ENCODE measurements at places on chromosomes 5 and 9.
A peak's percentile ranks its signal among the peaks of the same experiment; 100 is the strongest.

- H3K36me3 ChIP-seq, result peaks cover 3% of the 10 kb centered on the region
- H3K4me3 ChIP-seq, result no peak overlapping the region
- H3K4me1 ChIP-seq, result no peaks in the 10 kb centered on the region
- no peak overlapping the region for H3K27ac ChIP-seq
- DNase-seq, result no peak
These were observed 257.4 kb upstream of the RFX3 start for GRCh38 chr9:3783156-3783555.

DNA sequence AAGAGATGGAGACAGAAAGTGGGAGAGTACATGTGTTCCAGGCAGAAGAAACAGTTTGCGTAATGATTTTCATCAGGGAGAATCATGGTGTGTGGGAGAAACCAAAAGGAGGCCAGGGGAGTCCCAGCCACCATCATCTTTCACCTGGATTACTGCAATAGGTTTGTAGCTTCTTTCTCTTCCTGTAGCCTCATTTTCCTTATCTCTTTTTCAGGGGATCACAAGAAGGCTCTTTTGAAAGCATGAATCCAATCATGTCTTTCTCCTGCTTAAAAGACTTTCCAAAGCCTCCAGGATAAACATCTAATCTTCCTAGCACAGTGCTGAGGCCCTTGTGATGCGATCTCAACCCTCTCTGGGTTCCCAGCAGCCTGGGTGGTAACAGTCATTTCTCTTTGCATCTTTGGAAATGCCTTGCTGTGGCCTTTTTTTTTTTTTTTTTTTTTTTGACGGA lies 10.3 kb upstream of the GPBP1 start:
- no peaks in the 10 kb centered on the region for H3K27me3 ChIP-seq
- H3K4me3 ChIP-seq, result no peak overlapping the region
- H3K27ac ChIP-seq, result no peak overlapping the region
- H3K4me1 ChIP-seq, result peaks cover 10% of the 10 kb centered on the region
- no peaks in the 10 kb centered on the region for H3K36me3 ChIP-seq

- H3K4me1 ChIP-seq, result peaks cover 16% of the 10 kb centered on the region
- H3K36me3 ChIP-seq, result no peaks in the 10 kb centered on the region
- H3K4me3 ChIP-seq, result no peak overlapping the region
- H3K27me3 ChIP-seq, result no peaks in the 10 kb centered on the region
These were observed 93.6 kb upstream of the TLE4 start for GRCh38 chr9:79477955-79478771.

GRCh38 chr5:9338796-9339195 lies 207.1 kb downstream of the SEMA5A start:
- no peak overlapping the region for H3K4me3 ChIP-seq
- no peak for DNase-seq
- no peaks in the 10 kb centered on the region for H3K27me3 ChIP-seq

DNA sequence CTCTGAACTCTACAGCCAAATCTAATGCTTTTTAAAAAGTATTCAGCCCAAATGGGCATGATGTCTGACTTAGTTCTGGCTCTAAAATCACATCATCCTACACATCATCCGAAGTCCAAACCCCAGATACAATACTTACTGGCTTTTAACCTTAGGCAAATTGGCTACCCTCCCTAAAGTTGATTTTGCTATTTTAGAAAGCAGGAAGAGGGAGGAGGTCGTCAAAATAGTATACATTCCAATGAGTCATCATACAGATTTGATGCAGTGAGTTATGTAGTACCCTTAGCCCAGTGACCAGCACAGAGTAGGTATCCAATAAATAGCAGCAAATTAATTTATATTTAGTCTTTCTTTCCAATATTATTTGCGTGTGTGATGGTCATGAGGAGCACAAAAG lies 582.0 kb upstream of the TUSC1 start:
- no peaks in the 10 kb centered on the region for H3K4me1 ChIP-seq
- DNase-seq, result no peak
- no peak overlapping the region for H3K27ac ChIP-seq
- H3K27me3 ChIP-seq, result no peaks in the 10 kb centered on the region
- H3K36me3 ChIP-seq, result no peaks in the 10 kb centered on the region
- no peak overlapping the region for H3K4me3 ChIP-seq

DNA sequence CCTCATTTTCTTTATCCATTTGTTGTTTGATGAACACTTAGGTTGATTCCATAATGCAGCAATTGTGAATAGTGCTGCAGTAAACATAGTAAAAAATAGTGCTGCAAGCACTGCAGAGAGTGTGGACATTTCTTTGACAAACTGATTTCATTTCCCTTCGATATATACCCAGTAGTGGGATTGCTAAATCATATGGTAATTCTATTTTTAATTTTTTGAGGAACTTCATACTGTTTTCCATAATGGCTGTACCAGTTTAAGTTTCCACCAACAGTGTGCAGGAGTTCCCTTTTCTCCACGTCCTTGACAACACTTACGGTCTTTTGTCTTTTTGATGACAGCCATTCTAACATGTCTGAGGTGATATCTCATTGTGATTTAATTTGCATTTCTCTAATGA lies 138.2 kb upstream of the PLPPR1 start:
- H3K4me3 ChIP-seq, result no peak overlapping the region
- no peaks in the 10 kb centered on the region for H3K36me3 ChIP-seq
- no peaks in the 10 kb centered on the region for H3K4me1 ChIP-seq
- DNase-seq, result no peak

DNA sequence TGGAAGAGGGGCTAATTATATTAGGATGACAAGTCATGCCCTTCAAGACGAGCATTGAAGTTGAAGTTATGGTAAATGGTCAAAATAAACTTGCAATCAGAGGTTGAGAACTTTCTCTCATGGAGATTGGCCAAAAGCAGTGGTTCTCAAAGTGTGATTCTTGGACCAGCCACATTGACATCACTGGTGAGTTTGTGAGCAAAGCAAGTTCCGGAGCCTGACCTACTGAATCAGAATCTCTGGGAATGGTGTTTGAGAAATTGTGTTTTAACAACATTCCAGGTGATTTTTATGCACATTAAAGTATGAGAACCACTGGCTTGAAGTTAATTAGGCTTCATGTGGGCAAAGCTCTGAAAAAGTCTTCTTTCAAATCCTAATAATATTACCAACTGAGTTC lies 403.5 kb downstream of the ZSWIM6 start:
- H3K4me3 ChIP-seq, result no peak overlapping the region
- no peak for DNase-seq
- H3K4me1 ChIP-seq, result no peaks in the 10 kb centered on the region
- H3K27me3 ChIP-seq, result peaks cover 2% of the 10 kb centered on the region

- H3K36me3 ChIP-seq, result no peaks in the 10 kb centered on the region
- no peak overlapping the region for H3K4me3 ChIP-seq
- no peak overlapping the region for H3K27ac ChIP-seq
These were observed 231.4 kb downstream of the MARCHF11 start for GRCh38 chr5:15948190-15948589.

DNA sequence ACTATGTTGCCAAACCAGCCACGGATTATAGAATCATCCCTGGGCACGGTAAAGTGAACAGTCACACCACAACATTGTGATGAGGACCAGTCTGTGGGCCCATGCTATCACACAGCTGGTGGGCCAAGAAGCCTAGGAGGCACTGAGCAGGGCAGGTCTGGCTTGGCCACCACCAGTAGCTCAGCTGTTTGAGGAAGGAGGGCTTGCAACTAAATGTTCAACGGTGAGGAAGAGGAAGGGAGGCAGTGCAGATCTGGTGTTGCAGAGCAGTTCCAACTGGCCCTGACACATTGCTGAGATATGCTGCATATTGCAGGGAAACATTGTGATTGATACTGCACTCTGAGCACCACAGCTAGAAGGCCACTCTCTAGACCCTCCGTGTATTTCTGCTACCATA lies 77.9 kb upstream of the ATG10 start:
- no peaks in the 10 kb centered on the region for H3K36me3 ChIP-seq
- H3K27me3 ChIP-seq, result no peaks in the 10 kb centered on the region
- H3K27ac ChIP-seq, result no peak overlapping the region
- DNase-seq, result no peak
- H3K4me1 ChIP-seq, result no peaks in the 10 kb centered on the region

GRCh38 chr5:97476852-97477534 lies 293.9 kb upstream of the RIOK2 start:
- H3K36me3 ChIP-seq, result no peaks in the 10 kb centered on the region
- no peaks in the 10 kb centered on the region for H3K27me3 ChIP-seq
- H3K4me1 ChIP-seq, result no peaks in the 10 kb centered on the region

- peaks cover 69% of the 10 kb centered on the region for H3K36me3 ChIP-seq
- H3K27ac ChIP-seq, result no peak overlapping the region
- no peak for DNase-seq
- peaks cover 24% of the 10 kb centered on the region for H3K4me1 ChIP-seq
These were observed 23.5 kb downstream of the MTREX start for GRCh38 chr5:55331321-55331720.

DNA sequence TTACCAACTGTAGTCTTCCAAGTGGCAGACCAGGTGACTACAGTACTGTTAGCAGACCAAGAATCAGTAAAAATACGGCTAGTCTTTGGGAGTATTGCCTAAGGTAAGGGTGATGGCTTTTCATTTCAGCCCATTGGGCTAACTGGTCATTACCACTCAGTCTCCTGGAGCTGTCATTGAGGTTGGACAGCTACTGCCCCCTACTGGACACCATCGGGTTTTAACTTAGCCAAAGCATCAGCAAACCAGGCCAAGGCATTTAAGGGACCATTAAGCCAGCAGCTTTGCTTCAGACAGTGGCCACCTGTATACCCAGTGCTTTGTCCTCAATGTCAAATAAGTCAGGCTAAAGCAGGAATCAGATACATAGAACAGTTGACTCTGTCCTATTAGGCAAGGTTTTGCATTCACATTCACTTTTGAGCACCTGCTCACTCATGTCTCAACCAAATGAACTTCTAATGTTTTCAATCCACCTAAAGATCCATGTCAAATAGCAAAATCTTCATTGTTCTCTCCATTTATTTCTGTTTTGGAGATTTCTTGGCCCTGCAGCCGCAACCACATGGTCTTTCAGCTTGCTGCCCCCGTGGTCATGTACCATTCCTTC lies 117.2 kb downstream of the INVS start:
- peaks cover 10% of the 10 kb centered on the region for H3K4me1 ChIP-seq
- peak; percentile 49 for DNase-seq
- H3K27me3 ChIP-seq, result no peaks in the 10 kb centered on the region
- H3K27ac ChIP-seq, result no peak overlapping the region

DNA sequence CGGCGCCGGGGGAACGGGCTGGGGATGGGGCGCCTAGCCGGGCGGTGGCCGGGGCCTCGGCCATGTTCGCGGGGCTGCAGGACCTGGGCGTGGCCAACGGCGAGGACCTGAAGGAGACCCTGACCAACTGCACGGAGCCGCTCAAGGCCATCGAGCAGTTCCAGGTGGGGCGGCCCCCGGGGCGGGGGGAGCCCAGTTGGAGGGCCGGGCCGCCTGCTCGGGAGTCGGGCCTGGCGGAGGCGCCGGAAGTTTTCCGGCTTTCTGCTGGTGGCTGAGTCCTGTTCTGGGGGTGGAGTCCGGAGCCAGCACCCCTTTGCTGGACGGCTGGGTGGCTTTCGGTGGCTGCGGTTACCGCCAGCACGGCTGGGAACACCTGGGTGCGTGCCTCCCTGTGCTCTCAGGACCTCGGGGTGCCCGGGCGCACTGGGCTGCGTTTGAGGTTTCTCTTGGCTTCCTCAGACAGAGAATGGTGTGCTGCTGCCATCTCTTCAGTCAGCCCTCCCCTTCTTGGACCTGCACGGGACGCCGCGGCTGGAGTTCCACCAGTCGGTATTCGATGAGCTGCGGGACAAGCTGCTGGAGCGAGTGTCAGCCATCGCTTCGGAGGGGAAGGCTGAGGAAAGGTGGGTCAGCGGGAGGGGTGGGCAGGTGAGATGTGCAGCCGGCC lies 454 bp downstream of the NELFB start:
- no peak for DNase-seq
- H3K4me1 ChIP-seq, result peaks cover 13% of the 10 kb centered on the region
- H3K4me3 ChIP-seq, result peak overlapping the region; percentile 85
- no peaks in the 10 kb centered on the region for H3K27me3 ChIP-seq
- peaks cover 24% of the 10 kb centered on the region for H3K36me3 ChIP-seq
- H3K27ac ChIP-seq, result peak overlapping the region; percentile 70

DNA sequence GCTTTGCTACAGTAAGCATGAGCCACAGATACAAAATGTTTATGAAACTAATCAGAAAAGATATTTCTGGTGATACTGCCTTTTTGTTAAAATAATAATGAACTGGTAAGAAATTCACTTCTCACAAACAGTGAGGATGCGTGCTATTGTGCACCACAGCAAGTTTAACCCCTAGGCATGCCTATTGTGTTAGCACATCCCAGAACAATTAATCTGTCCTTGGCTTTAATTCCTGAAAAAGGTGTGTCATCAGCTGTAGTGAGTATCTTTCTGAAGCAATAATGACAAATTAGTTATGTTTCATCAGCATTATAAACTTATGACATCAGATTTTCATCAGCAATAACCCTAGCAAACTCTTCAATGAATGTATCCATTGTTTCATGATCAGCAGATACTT lies 1307.2 kb downstream of the EFNA5 start:
- no peak overlapping the region for H3K27ac ChIP-seq
- H3K4me1 ChIP-seq, result no peaks in the 10 kb centered on the region
- no peaks in the 10 kb centered on the region for H3K36me3 ChIP-seq
- DNase-seq, result no peak

DNA sequence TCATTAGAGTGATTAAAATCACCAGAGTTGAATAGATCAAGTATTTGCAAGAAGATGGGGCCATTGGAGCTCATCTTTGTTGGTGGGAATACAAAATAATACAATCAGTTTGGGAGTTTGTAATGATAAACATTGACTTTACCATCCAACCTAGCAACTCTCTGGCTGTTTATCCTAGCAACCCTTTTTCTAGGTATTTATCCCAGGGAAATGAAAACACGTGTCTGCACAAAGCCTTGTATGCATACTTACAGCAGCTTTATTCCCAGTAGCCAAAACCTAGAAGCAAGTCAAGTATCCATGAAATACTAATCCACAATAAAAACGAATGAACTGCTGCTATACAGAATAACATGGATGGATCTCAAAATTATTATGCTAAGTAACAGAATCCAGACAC lies 152.7 kb upstream of the DAB2 start:
- H3K4me3 ChIP-seq, result no peak overlapping the region
- H3K27me3 ChIP-seq, result peaks cover 18% of the 10 kb centered on the region
- H3K27ac ChIP-seq, result no peak overlapping the region

- no peak for DNase-seq
- no peaks in the 10 kb centered on the region for H3K36me3 ChIP-seq
- H3K27ac ChIP-seq, result no peak overlapping the region
These were observed 41.9 kb downstream of the VCAN start for GRCh38 chr5:83513491-83513890.

- H3K4me1 ChIP-seq, result no peaks in the 10 kb centered on the region
- no peaks in the 10 kb centered on the region for H3K36me3 ChIP-seq
- no peaks in the 10 kb centered on the region for H3K27me3 ChIP-seq
- H3K27ac ChIP-seq, result no peak overlapping the region
- no peak for DNase-seq
- no peak overlapping the region for H3K4me3 ChIP-seq
These were observed 102.1 kb downstream of the GOLPH3 start for GRCh38 chr5:32072054-32072453.

GRCh38 chr9:121196389-121196788 lies 5.3 kb downstream of the RAB14 start:
- no peak for DNase-seq
- peaks cover 38% of the 10 kb centered on the region for H3K36me3 ChIP-seq

- no peaks in the 10 kb centered on the region for H3K36me3 ChIP-seq
- H3K27me3 ChIP-seq, result peaks cover 3% of the 10 kb centered on the region
- peak overlapping the region; percentile 54 for H3K4me3 ChIP-seq
These were observed 22.4 kb upstream of the FCN2 start for GRCh38 chr9:134858051-134858841.

- H3K4me3 ChIP-seq, result no peak overlapping the region
- H3K36me3 ChIP-seq, result no peaks in the 10 kb centered on the region
- H3K4me1 ChIP-seq, result peaks cover 6% of the 10 kb centered on the region
- no peak overlapping the region for H3K27ac ChIP-seq
- DNase-seq, result no peak
- H3K27me3 ChIP-seq, result no peaks in the 10 kb centered on the region
These were observed 164.4 kb downstream of the FOCAD start for GRCh38 chr9:20848490-20848889.
